ENCODE measurements at places on chromosomes 1 and 21. TPM values are rescaled to one million over a fixed set of nuclear protein-coding genes. Genes with fewer than 3 reads are reported as not detected.

- no peak for DNase-seq
Measured at GRCh38 chr1:164596172-164596571, 37.2 kb downstream of the PBX1 start.

- no peak for DNase-seq
Measured at GRCh38 chr1:180536821-180537372, 21.9 kb upstream of the OVAAL start.

The S100A7A gene
- total RNA-seq: not detected

The RHEX gene
- 0.87 TPM for total RNA-seq

DNA sequence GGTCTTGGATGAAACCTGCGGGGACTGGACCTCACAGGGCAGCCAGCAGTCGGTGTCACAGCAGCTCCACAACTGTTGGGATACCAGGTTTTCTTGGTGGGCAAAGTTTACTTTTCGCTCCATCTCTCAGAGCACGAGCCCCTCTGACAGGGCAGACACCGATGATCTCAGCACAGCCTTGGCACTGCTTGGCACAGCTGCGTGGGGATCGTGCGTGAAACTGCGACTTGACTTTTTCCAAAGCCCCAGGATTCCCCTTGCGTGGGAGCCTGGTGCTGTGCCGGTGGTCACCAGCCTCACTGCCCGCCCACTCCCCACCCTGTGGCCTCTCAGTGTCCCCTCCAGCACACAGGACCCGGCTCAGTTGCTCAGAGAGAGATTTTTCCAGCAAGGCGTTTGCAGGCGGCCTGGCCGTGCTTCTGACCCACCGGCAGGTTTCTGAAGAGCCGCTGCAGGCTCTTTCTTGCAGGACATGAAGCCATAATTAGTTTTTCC is 57.3 kb downstream of the SIK1 start:
- DNase-seq: no peak

The ZP4 gene
- total RNA-seq: not detected

- no peak for DNase-seq
Measured at GRCh38 chr1:219689774-219690173, 76.9 kb upstream of the ZC3H11B start.

- DNase-seq: peak; percentile 42
Measured at GRCh38 chr1:2610036-2610959, 22.5 kb downstream of the MMEL1 start.

GRCh38 chr1:199956005-199956404 is 71.5 kb upstream of the NR5A2 start:
- DNase-seq: no peak

DNA sequence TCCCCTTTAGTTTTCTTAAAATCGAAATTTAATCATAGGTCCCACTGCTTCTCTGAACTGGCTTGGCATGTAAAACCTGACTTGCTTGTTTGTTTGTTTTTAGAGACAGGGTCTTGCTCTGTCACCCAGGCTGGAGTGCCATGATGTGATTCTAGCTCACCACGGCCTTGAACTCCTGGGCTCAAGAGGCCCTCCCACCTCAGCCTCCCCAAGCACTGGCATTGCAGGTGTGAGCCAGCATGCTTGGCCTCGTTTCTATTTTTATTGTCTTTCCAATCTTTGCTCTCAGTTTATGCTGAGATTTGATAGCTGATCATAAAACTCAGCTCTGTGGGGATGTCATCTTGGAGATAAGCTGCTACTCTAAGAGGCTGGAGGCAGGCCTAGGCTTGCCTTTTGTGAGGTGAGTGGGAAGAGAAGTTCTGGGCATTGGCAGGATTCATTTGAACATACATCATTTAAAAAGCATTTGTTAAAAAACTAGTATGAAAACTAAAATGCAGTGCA is 51.5 kb upstream of the GCLM start:
- DNase-seq: no peak

GRCh38 chr1:171998711-171999110 is 157.4 kb downstream of the DNM3 start:
- DNase-seq: no peak

- peak; percentile 86 for DNase-seq
Measured at GRCh38 chr1:183234660-183235476, 48.8 kb downstream of the LAMC2 start.

- no peak for DNase-seq
Measured at GRCh38 chr1:69492286-69492685, 75.4 kb upstream of the LRRC7 start.

GRCh38 chr1:63831409-63831808 is 57.6 kb downstream of the ROR1 start:
- DNase-seq: no peak

GRCh38 chr1:220922951-220923350 is 43.7 kb downstream of the HLX start:
- DNase-seq: no peak

DNA sequence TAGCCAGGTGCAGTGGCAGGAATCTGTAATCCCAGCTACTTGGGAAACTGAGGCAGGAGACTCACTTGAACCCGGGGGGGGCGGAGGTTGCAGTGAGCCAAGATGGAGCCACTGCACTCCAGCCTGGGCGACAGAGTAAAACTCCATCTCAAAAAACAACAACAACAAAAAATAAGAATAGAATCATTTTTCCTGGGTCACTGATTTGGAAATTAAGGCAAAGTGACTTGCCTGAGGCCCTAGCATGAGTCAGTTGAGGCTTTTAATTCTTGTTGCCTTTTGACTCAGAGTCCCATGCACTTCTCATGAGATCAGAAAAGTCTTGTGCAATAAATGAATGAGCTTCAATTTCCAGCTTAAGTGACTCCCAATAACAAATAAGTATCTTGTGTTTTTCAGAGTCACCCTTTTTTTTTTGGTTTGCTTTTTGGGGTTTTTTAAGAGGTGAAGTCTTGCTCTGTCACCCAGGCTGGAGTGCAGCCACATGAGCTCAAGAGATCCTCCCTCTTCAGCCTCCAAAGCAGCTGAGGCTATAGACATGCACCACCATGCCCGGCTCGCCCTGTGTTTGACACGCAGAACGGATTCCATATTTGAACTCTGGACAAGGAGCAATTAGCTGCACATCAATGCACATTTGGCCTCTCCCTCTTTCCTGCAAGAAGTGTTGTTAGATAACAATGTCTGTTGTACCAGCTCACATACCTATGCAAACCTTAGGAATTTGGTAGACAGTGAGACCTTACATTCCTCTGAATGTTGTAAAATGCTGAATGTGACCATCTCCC is 3.4 kb upstream of the PLEKHM2 start:
- no peak for DNase-seq

GRCh38 chr1:201626629-201627275 is 87.8 kb downstream of the NAV1 start:
- DNase-seq: no peak

The RSRP1 gene
- 95.8 TPM for total RNA-seq

GRCh38 chr1:162072740-162073139 is 3.2 kb downstream of the NOS1AP start:
- DNase-seq: no peak

GRCh38 chr1:56532350-56532683 is 47.0 kb downstream of the PLPP3 start:
- DNase-seq: no peak

GRCh38 chr1:243493156-243494129 is 237.6 kb downstream of the SDCCAG8 start:
- DNase-seq: no peak

GRCh38 chr1:41702771-41703170 is 216.0 kb downstream of the HIVEP3 start:
- no peak for DNase-seq

The NRDC gene
- 93.0 TPM for total RNA-seq
